CD8-positive, alpha-beta T cell (primary cell): ENCODE measurements at places on chromosomes 6 and 20.

DNA sequence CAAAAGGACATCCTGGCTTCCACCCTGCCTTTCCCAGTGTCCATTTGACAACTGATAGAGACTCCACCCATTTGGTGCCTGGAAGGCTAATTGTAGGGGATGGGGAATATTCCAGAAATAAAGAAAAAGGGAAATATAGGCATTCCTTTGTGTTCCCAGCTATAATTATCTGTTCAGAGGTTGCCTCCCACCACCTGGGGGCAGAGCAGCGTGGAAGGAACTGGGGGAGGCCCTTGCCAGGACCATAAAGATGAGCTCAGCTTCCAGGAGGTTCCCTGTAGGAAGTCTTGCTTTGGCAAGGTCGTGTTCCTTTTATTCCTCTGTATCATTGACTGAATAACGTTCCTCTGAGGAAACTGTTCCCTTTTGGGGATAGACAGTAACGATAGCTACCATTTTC lies 214.7 kb downstream of the TFAP2C start:
- no peak for DNase-seq

DNA sequence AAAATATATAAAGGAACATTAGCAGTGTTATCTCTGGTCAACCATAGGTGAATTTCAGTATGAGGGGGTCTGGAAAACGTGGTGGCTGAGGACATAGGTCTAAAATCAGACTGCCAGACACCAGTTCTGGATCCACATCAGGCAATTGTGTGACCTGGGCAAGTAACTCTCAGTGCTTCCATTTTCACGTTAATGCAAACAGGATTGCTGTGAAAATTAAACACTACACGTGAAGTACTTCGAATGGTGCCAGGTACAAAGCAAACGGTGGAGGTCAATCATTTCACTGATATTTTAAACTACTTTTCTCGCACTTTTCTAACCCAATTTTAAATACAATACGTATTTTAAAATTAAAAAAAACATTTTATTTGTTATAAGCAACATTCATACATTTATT lies 315.7 kb downstream of the TRDN start:
- no peak for DNase-seq

GRCh38 chr6:70668499-70668812 lies 773 bp downstream of the SMAP1 start:
- DNase-seq, result no peak

GRCh38 chr6:170444056-170444591 lies 109.0 kb downstream of the PSMB1 start:
- DNase-seq, result no peak

DNA sequence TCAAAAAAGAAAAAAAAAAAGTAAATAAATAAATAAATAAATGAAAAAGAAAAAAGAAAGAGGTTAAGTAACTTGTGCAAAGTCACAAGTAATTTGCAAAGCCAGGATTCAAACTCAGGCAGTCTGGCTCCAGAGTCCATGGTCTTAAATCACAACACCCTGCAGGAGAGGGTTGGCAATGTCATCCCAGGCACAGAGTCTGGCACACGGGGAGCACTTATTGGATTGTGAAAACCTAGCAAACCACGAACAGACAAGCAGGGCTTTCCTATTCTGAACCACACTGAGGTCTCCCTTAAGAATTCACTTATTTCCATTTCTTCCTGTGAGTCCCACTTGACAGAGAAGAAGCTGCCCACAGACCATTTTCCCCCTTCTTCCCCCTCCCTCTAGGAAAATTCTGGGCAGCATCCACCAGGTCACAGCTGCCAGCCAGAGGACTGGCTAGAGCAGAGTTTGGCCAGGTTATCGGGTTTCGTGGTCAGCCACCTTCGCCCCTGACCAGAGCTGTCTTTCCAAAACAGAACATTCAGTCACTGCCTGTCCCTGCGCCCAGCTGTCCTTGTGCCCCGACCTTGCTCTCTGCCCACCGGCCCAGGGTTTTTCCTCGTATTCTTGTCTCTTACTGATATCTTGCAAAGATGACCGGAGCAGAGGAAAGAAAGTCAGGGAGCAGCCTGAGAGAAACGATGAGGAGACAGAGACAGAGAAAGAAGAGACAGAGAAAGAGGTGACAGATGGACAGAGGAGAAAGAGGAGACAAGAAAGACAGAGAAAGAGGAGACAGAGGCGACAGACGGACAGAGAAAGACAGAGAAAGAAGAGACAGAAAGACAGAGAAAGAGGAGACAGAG lies 106.4 kb upstream of the PTPN1 start:
- DNase-seq, result no peak

GRCh38 chr20:19928328-19929011 lies 88.7 kb upstream of the NAA20 start:
- DNase-seq, result no peak

DNA sequence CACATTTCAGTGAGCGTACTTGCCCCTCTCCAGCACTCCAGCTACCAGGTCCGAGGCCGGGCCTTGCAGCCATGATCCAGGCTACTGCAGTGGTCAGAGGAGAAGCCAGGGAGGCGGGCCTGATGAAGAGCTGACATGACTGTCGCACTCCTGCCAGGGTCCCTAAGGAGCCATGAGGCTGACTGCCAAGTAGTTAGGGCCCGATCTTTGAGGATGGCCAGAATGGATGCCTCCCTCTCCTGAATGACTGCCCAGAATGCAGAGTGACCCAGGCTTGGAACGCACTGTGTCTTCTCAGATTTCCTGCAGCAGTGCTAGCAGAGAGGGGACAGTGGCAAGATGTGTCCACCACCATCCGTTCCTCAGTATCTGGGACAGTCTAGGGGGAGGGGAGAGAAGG lies 24.7 kb upstream of the LRFN2 start:
- DNase-seq, result no peak

DNA sequence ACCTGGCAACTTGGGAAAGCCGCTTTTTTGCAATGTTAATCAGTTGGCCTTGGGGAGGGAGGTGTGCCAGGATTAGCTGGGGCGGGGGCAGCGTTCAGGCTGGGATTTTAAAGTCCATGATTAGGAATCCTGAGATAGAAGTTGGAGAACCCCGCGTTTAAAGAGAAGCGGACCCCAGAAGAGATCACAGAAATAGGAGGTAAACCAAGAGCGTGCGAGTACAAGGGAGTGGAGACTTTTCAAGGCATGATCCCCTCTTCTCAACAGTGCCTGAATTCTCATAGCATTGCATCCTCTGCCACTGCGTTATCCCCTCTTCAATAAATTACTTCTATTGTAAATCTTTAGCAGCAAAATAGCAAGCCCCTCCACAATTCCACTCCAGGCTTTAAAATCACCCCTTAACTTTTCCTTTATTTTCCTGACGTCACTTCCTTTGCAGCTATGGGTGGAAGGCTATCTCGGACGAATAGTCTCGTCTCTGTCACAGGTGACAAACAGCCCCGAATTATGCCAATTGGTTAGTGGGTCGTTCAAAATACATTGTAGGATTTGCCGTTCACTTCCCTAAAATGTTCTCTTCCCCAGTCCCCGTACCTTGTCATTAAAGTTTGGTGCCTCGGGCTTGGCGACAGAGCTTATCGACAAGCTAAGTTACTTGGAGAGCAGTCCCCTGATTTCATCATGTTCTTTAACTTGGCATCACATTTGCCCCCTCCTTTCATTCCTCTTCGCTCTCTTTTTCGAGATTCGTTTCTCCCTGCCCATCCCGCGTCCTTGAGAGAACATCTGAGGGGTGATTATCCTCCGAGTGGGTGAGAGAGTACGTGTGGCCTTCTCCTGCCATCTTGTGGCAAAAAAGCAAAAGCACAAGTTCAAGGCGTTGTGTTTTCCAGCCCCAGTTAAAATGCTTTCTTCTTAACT lies 17.1 kb downstream of the OR2B2 start:
- peak; percentile 76 for DNase-seq

DNA sequence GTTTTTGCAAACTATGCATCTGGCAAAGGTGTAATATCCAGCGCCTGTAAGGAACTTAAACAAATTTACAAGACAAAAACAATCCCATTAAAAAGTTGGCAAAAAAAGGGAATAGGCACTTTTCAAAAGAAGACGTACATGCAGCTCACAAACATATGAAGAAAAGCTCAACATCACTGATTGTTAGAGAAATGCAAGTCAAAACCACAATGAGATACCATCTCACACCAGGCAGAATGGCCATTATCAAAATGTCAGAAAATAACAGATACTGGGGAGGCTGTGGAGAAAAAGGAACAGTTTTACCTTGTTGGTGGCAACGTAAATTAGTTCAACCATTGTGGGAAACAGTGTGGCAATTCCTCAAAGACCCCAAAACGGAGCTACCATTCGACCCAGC lies 54.2 kb downstream of the TSBP1 start:
- DNase-seq, result no peak

- DNase-seq, result no peak
Observed at GRCh38 chr6:170243791-170244291, 47.0 kb downstream of the DLL1 start.

- DNase-seq, result no peak
Observed at GRCh38 chr6:17007749-17008148, 94.1 kb upstream of the STMND1 start.

DNA sequence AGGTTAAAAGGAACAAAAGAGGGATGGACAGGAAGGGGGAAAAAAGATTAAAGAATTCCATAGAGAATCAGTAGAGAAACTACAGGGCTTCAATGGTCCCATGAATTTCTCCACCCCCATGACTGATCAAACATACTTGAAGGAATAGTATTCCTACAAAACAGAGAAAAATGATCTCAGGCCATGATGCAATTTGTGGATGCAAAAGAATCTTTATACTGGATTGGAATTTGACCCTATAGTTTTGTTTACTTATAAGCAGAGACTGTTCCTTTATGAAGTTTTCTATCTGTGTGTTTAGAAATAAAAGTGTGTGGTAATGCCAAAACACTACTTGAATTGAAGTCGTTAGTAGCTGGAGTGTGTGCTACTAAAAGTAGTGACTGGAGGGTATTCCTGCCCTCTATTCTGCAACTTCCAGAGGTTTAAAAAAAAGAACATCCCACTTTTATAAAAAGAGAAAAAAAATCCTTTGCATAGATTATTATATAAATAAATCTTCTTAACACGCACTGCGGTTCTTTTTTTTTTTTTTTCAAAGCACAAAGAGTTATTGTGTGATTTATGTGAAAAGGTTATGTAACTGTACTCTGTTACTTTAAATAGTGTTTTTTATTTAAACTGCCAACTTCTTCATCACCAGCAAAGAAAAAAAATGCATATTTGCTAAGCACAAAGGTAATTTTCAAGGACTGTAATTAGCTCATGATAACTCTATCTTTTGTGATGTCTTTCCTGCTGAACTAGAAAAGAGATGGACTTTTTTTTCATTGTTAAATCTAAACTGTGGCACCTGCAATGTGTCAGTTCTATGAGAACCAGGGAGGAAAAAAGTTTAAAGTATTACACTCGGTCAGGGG lies 214.5 kb upstream of the CITED2 start:
- DNase-seq, result no peak

GRCh38 chr20:17430125-17430950 lies 100.8 kb downstream of the BFSP1 start:
- DNase-seq, result no peak

DNA sequence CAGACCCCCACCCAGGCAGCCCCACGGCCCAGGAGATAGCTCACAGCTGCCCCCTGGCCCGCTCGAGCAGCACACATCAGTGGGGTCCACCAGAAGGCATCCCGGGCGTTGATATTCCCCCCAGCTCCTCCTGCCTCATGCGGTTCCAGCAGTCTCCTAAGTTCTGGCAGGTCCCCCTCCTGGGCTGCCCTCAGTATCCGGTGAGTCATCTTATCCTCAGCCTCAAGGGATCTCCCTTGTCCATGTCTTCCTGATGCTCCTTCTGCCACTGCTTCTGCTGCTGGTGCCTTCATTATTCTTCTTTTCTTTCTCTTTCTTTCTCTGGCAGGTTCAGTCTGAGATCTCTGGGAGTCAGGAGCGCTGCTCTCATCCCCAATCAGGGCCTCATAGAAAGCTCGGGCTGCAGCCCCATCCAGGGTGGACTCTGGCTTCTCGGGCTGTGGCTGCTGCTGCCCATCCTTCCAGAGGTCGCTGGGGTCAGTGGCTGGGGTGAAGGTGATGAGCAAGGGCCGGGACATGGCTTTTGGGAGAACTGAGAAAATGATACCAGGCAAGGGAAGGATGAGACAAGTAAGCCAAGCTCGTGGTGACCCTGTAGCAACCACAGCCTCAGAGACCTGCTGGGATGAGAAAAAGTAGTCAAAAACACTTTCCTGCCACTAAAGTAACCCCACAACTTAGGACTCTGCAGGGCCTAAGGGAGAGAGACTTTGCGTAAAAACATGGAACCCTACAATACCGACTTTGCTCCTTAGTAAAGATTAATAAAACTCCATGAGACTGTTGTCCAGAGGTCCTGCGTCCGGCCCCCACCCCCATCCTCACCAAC lies 622 bp downstream of the GPANK1 start:
- peak; percentile 51 for DNase-seq

- no peak for DNase-seq
Observed at GRCh38 chr20:52294106-52294628, 102.6 kb upstream of the ZFP64 start.

DNA sequence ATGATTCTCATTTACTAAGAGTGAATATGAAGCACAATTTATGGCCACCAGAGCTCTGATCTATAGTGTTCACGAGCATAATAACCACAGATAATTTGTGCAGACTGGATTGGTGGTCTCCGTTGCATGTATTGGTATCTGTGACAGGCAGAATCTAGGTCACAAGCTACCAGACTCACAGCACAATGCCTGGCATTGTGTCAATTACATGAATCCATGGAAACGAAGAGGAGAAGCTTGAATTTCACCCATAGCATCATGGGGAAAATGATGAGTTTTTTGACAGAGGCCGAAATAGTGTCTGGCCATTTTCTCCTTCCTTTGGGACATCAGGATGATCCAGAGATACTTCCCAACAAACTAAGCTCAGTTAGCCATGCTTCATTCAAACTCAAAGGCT lies 52.3 kb upstream of the TMEM170B start:
- no peak for DNase-seq

- no peak for DNase-seq
Observed at GRCh38 chr6:139473731-139474130, 99.3 kb upstream of the CITED2 start.

GRCh38 chr20:48620154-48620506 lies 207.7 kb downstream of the PREX1 start:
- DNase-seq, result no peak

DNA sequence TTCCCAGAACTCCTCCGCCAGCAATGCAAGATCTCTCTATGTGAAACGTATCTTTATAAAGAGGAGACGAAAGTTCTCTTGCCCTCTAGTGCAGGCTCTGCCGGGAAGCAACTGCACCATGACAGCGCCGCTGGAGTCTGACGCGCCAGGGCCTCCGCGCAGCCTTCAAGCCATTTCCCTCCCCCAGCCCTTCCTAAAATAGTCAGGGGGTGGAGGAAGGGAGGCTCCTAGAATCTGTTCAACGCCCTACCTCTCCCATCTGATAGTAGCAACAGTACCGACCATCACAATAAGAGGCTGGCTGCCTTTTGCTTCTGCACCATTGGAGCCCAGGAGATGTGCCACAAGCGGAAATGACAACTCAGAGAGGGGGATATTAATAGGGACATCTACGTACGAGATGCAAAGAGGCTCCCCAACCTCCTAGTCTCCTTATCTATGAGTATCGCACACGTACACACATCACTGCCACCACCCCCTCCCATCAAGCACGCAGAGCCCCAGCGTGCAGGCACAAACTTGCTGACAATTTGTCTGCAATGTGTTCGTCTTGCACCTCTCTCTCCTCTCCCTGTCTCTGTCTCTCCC lies 1.0 kb downstream of the SYNE1 start:
- peak; percentile 56 for DNase-seq

- no peak for DNase-seq
Observed at GRCh38 chr6:55895972-55896730, 20.8 kb upstream of the BMP5 start.
